ENCODE measurements at places on chromosomes 5 and 9.
A peak's percentile ranks its signal among the peaks of the same experiment; 100 is the strongest.

- DNase-seq: no peak
Observed at GRCh38 chr5:67350185-67350584, 153.6 kb upstream of the CD180 start.

- DNase-seq: no peak
Observed at GRCh38 chr5:45225571-45226031, 416.9 kb downstream of the MRPS30 start.

DNA sequence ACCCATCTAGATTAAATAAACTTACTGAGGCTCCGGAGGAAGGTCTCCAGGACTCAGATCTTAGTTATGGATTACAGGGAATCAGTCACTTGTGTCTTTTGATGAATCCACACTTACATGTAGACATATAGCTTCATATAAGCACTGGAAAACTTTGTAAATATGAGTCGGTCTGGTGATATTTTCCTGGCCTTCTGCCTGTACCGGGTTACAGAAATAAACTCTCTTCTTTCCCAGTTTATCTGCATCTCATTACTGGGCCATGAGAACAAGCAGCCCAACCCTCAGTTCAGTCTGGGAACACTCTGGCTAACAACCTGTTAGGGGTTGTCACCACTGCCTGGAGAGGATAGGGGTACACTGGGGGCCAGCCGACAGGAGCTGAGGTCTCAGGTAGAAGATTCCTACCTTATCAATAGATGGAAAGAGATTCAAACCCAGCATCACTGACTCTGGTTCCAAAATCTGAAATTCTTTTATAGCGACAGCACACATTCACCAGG is 59.1 kb downstream of the THBS4 start:
- no peak for DNase-seq

DNA sequence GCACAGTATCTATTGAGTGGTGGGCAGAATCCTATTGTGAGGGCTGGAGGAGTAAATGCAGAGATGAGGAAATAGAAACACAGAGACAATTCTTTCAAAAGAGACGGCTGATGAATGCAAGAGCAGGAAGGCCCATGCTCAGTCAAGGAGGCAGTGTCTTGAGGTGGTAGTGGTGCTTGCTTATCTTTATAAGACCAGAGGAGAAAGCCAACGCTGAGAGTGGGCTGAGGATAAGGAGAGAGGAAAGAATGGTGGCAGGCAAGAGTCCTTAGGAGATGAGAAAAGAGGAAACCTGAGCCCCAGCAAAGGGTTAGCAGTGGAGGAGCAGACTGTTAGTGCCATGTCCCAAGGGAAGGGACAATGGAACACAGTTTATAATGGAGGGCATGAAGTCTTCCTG is 86.0 kb downstream of the SNCAIP start:
- DNase-seq: no peak

GRCh38 chr5:132825834-132826391 is 4.5 kb downstream of the SHROOM1 start:
- no peak for DNase-seq

DNA sequence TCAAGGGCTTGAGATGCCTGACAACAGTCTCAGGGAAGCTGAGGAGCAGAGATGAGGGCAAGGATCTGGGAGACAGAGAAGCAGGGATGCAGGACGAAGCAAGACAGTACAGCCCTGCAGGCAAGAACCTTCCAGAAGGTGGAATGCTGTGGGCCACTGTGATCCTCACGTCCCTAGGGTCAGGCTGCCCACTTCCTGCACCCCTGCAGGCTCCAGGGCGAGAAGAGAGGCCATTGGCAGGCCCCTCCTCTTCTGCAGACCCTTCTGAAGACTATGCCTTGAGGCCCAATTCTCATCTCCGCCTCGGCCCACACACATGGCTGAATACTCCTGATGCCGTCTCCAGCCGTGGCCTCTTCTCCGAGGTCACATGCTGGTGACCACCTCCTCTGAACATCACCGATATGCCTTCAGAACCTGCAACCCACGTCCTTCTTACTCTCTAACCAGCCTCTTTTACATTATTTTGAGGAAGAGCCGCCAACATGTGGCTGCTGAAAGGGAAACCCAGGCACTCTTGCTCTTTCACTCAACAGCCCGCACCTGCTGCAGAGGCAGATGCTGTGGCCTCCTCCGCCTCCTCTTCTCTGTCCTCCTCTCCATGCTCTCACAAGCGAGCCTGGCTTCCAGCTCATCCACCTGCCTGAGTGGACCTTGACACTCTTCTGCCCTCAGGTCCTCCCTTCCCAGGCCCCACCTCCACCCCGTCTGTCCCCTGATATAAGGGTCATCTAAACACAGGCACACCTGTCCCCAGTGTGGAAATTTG is 181.5 kb downstream of the IRX2 start:
- no peak for DNase-seq

DNA sequence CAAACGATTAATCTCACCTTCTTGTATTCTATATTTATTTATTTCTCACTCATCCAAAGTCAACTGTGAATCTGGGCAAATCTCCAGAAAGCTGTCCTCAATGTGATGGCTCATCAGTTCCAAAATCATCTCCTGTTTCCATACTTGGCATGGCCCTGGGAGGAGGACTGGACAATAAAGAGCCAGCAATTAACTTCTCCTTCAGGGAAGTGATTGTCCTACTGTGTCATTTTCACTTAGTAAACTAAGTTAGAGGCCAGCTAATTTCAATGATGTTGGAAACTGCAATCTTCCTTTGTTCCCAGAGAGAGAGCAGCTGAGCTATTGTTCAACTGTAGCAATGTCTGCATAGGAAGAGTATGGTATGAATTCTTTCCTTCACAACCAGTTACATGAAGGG is 17.5 kb downstream of the CDH12 start:
- DNase-seq: no peak

DNA sequence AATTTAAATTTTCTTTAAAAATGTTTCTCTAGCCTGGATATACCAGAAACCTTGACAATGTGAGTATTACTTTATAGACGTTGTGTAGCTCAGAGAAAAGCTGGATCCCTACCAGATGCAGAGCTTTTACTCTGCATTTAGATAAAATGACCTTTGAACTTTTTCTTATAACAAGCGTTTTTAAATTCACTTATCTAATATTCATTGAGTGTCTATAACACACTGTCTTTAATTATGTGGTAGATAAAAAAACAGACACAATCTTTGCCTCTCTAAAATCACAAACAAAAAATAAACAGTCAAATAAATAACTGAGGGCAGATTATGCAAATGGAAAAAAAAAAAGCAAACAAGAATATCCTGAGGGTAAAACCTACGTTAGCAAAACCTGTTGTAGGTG is 773.6 kb downstream of the CDH12 start:
- DNase-seq: no peak

GRCh38 chr9:118918180-118918579 is 451.1 kb downstream of the BRINP1 start:
- no peak for DNase-seq

DNA sequence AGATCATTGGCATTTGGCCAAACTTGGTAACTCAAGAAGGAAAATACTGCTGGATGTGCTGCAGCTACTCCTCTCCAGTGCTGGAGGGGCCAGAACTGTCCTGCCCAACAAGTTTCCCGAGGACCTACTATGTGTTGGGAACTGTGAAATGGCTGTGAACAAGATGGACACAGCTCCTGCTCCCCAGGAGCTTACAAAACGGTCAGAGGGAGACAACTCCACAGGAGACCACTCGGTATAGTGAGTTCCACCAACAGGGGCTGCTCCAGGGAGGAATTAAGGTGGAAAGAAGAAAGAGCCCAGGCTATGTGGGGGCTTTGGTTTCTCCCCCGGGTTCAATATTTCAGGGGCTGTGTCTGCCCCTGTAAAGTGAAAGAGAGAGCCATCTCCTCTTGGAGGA is 78.8 kb downstream of the GNA14 start:
- no peak for DNase-seq

- peak; percentile 32 for DNase-seq
Observed at GRCh38 chr5:34563931-34564709, 92.0 kb upstream of the RAI14 start.

DNA sequence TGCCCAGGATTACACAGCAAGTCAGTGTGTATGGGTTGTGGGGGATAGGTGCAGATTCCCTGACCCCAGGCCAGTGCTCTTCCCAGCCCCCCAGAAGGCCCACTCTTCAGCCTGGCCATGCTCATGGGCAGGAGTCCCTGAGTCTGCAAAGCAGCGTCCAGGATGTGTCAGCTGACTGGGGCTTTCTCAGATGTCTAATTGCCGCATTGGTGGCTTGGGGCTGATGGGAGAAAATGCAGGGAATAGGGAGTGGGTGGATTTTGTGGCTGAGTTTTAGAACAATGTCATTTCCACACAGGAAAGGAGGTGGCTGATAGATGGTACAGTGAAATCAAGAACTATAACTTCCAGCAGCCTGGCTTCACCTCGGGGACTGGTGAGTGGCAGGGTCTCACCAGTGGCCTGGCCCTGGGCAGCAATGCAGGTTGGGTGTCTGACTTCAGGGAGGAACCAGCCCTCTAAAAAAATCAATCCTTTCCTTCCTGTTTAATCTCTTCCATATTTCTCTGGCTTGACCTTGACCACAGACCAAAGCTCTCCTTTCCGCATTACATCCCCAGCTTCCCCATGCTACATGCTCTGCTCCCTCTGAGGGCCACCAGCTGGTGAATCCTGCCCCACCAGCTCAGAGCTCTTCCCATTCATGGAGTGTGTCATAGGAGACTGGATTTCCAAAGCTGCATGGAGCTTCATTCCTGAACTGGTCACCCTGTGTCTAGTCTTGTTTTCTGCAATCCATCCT is 14.2 kb downstream of the GLIPR2 start:
- no peak for DNase-seq

DNA sequence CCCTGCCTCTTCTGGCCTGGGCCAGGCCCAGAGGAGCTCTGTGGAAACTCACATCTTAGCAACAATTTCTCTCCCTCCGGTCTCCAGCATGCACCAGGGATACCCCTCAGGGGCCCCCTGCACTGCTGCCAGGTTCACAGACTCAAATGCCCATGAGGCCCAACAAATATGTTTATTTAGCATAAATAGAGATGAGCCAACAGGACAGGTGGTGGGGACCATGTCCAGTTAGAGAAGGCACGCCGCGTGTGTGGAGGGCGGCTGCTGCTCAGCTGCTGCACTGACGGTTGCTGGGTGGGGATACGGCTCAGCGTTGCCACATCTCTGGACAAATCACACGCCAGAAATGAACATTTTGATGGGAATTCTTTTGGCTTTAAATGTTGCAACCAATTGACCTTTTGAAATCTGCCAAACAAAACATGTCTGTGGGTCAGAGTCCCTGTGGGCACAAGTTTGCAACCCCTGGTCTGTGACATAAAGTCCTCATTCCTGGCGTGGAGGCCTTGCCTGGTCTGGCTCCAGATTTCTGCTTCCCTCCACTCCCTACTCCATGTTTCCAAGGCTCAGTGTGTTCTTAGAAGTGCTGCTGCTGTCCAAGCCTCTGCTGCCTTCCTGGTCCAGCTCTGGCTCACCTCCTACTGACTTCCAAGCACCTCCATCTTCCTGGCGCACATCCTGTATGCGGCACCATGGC is 88.9 kb downstream of the AMBP start:
- DNase-seq: no peak

DNA sequence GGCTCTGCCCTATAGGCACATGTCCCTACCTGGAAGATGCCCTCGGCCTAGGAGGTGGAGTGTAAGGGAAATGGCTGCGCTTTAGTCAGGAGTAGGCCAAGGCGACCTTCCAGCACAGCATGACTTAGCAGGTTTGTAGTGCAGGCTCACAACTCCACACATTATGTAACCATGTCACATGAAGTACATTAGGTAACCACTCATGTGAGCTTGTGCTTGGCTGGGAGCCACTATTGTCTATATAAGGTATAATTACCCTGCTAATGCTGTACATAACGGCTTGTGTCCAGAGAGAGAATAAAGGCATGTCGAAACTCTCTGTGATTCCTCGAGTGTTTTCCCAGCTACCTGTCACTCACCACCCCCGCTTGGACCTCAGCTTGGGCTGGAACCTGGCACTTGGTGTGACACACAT is 74.9 kb downstream of the CAMK4 start:
- DNase-seq: no peak

GRCh38 chr9:136769710-136770191 is 5.4 kb upstream of the LCN15 start:
- DNase-seq: peak; percentile 89

- peak; percentile 22 for DNase-seq
Observed at GRCh38 chr5:92552206-92553160, 1028.5 kb downstream of the NR2F1-AS1 start.

GRCh38 chr5:139399501-139400121 is 4.3 kb downstream of the SPATA24 start:
- DNase-seq: no peak

DNA sequence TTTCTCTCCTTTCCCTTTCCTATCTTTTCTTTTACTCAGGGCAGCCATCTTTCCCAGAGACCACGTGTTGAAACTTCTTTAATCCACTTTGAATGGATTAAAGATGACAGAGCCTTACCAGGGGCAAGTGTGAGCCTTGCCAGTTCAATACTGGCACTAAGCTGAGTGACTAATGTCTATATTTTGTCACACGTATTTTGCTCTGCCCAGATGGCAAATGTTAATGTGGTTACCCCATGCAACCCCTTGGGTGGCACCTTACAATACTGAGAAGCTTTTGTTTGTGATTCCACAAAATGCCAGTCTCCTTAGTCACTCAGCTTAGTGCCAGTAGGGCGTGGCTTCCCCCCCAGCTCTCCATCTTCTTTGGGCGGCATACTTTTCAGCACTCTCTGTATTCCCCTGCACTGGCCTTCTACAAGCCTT is 24.8 kb downstream of the ANXA1 start:
- DNase-seq: peak; percentile 60

DNA sequence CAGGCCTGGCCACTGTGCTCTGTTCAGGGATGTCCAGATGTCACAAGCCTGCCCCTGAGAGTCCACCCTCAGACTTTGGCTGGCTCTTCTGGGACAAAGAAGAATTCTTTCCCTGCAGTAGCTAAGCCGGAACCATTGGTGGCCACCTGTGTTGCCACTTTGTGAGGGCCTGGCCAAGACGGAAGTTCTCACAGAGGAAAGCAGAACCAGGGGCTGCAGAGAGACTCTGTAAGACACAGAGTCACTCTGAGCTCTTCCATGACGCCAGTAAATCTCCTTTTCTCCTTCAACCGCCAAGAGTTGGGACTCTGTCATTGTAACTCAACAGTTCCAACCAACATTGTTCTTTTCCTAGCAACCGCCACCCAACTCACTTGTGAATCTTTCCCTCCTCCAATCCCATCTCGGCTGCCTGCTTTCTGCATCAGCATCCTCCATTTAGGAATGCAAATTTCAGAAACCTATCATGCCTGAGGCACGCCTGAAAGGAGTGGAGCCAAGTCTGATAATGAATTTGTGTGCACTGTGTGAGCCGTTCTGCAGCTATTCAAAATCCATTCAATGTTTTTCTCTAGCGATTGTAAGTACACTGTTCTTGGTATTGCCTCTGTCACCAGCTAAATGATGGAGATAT is 37.8 kb upstream of the ATP6V1G1 start:
- DNase-seq: no peak

GRCh38 chr5:179120951-179121666 is 60.9 kb downstream of the ZNF354C start:
- DNase-seq: no peak

GRCh38 chr5:175230299-175230698 is 213.7 kb downstream of the DRD1 start:
- DNase-seq: peak; percentile 13

DNA sequence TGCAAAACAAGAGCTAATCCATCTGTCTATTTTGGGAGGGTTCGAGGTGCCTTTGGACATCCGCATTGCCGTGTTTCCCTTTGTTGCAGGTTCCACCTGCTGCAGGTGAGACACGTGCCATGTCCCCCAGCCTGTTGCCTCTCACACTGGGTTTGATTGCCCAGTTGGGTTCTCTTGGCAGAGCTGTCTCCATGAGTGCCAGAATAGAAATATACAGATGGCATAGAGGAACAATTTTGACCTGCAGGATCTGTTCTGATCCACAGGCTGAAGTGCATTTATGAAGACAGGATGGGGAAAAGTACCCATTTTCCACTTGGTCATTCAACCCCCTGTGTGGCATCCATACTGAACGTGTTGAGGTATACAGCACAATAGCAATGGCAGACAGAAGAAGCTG is 178.1 kb downstream of the SGCD start:
- DNase-seq: no peak
